HAP-1 (cell line): ENCODE measurements at places on chromosomes 11 and 22.

- no peak for DNase-seq
Observed at GRCh38 chr11:204587-205109, 2.6 kb downstream of the BET1L start.

DNA sequence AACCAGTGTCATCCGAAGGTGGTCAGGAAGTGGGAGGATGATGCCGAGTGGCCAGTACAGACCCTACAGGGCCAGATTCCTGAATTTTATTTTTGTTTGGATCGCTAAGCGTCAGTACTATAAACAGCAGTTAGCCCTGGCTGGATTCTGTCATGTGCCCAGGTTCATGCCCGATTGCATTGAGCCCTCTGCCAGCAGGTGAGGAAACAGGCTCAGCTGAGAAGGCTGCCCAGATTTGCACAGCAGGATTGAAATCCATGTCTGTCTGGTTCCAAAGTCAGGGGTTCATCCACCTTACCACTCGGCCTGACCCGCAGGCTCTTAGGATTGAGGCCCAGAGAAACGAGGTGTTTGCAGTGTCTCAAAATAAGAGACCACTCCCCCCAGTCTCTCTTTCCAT is 9.1 kb upstream of the TBC1D22A start:
- no peak for DNase-seq

DNA sequence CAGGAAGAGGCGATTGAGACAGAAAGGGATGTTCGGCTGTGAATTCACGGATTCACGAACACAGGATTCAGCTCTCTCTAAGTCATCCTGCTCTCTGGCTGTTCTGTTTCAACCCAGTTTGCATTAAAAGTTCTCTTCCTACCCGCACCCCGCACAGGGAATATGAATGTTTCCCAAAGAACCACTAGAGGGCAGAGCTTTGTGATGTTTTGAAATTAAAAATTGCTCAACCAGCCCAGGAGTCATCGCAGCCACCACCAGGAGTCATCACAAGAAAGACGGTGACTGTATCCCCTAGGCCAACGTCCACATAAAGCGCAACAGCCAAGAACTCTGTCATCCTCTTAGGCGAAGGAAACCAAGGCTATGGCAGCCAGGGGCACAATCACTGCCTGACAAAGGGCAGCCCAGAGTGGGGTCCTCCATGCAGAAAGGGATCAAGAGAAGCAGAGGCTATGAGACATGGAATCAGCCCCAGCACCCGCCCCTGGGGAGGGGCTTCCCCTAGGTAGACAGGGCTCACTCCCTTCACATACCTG is 122.4 kb downstream of the WT1 start:
- DNase-seq, result peak; percentile 67

- no peak for DNase-seq
Observed at GRCh38 chr11:83019888-83020579, 51.7 kb downstream of the RAB30 start.

DNA sequence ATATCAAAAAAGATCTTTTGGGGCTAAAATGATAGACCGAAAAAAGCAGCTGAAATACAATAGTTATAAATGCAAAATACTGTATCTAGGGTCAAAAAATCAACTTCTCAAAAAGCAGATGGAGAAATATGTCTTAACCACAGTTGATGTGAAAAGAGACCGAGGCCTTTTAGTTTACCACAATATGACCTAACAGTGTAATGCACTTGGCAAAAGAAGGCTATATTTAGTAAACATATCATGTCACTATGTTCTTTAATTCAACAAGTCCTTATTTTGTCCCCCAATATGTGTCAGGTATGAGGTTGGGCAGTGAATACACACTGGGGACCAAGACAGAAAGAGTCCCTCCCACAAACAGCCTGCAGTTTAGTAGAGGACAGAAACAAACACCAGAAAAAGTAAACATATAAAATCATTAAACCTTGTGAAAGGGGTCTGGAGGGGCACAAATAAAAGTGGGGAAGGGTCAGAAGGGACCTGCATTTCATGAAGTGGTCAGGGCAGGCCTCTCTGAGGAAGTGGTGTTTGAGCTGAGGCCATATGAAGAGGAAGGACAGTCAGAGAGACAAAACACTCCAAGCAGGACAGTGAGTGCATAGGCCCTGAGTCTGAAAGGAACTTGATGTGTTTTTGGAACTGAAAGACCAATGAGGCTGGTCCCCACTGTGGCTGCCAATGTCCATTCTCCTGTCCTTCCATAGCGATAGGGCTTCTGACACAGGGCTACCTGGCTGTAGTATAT is 53.4 kb downstream of the LIF start:
- DNase-seq, result no peak

DNA sequence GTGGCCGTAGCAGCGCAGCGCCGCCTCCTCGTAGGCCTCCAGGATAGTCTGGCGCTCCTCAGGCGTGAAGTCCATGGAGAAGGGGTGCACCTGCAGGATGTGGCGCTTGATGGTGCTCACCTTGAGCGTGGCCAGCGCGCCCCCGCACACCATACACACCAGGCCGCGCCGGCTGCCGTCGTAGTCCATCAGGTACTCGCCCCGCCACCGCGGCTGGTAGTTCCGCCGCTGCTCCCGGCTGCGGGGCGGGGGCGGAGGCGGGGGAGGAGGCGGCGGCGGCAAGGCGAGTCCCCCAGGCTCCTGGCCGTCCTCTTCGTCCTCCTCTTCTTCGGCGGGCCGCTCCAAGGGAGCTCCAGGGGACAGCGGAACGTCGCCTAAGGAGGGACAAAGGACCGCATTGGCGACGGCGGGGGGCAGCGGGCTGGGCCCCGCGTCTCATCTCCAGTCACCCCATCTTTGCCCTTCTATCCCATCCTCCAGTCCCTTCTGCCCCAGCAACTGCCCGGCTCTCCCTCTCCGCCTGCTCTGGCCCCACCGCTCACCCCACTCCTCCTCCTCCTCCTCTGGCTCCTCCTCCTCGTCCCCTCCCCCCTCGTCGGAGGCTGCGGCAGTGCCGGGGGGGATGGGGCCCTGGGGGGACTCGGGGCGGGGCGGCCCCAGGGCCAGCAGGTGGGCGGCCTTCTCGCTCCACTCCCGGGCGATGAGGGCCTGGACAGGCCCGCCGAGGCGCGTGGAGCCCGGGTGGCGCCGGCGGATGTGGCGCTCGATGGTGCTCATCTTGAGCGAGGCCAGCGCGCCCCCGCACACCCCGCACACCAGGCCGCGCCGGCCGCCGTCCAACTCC is 4.9 kb downstream of the ZFTA start:
- no peak for DNase-seq

DNA sequence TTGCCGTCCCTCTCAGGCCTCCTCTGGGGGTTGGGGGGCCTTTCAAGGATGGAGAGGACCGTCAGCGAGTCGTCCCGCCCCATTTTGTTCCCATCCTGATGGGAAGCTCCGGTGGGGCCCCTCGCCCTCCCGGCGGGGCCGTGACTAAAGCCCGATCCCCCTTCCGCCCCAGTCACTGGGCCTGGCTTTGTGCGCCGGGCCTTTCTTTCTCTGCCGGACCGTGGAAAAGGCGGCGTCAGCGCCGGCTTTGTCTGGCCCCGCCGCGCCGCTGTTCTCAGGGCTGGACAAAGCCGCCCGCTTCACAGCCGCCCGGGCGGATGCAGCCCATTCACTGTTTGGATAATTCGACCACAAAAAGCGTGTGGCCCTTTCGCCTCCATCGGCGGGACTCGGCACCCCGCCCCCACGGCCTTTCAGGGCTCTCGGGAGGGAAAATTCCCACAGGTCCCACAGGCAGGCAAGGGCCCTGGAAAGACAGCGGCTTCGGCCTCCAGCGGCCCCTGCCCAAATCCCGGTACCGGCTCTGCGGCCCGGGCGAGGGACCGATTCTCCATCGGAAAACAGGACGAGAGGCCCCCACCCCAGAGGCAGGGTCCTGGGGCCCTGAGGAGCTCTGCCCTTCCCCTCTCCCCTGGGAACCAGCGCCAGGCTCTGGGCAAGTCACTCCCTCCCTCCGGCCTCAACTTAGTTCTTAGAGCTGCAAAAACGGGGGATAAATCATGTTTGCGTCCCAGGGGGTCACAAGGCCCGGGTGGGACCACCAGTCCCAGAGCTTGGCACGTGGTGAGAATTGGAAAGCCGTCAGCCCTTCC is 87.2 kb downstream of the WNT7B start:
- peak; percentile 47 for DNase-seq

GRCh38 chr11:35236667-35237003 is 97.7 kb downstream of the CD44 start:
- no peak for DNase-seq
